ENCODE measurements at places on chromosomes 7 and 10. TPM values are rescaled to one million over a fixed set of nuclear protein-coding genes. Genes with fewer than 3 reads are reported as not detected.

- no peak for DNase-seq
Observed at GRCh38 chr10:24652381-24652957, 71.2 kb downstream of the ARHGAP21 start.

Gene COX19
- 13.1 TPM for total RNA-seq

Gene PRR15
- total RNA-seq, result not detected

GRCh38 chr7:19939746-19940145, 166.3 kb upstream of the TMEM196 start:
- DNase-seq, result peak; percentile 43

GRCh38 chr10:16950656-16951601, 133.7 kb upstream of the RSU1 start:
- peak; percentile 67 for DNase-seq

Gene ACBD7
- 0.69 TPM for total RNA-seq

Gene PTPN12
- total RNA-seq, result 39.5 TPM

Gene CALCR
- total RNA-seq, result 0.08 TPM

DNA sequence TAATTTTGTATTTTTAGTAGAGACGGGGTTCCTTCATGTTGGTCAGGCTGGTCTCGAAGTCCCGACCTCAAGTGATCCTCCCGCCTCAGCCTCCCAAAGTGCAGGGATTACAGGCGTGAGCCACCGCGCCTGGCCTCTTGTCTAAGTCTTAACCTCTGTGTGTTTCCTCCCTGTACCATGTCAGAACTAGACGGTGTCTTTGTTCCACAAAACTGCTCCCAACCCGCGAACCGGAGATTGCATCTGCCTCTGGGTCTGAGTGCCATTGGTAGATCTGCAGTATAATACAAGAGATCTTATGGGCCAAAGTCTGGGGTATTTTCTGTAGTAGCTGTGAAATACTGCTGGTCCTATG, 1.3 kb upstream of the EEF1AKMT2 start:
- no peak for DNase-seq

GRCh38 chr10:44958196-44958897, 1.3 kb upstream of the RASSF4 start:
- no peak for DNase-seq

Gene ABCA13
- 4.1 TPM for total RNA-seq

GRCh38 chr10:12638103-12638502, 288.8 kb downstream of the CAMK1D start:
- no peak for DNase-seq

DNA sequence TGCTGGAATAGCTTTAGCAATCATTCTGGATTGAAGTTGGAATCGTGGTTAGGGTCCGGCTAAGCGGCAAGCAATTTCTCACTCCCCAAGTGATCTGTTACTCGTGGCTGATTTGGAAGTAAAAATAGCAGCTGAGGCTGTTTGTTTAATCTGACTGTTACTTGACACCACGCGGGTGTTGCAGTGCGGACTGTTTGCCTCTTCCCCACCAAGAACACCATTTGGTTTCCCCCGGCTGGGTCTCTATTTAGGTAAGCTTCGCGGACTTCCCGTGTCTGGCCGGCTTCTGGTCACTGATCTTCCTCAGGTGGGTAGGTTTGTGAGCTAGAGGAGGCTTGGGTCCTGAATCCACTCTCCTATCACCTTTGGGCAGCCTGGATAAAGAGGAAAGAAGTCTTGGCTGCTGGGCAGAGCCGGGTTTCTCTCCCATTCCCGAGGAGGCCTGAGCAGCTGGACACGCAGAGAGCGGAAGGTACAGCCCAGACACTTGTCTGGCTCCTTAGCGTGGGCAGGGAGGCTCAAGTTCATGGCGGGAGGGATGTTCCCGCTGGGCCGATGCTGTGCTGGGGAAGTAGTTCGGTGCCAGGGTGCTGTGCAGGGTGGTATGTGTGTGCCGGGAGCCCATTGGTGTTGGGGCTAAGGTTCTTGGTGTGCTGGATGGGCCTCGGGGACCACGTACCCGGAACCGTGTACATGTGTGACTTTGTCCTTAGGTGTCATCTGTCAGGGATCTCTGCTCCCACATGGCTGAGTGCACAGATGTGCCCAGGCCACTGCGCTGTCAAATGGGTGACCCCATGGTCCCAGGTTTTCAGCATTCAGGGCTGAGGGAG, at the start of gene C10orf71:
TSS of gene C10orf71 (plus strand) at position 188 of the 833 bp plus-strand sequence. CDS start 23,376 bp downstream, outside the sequence.
- no peak for DNase-seq

DNA sequence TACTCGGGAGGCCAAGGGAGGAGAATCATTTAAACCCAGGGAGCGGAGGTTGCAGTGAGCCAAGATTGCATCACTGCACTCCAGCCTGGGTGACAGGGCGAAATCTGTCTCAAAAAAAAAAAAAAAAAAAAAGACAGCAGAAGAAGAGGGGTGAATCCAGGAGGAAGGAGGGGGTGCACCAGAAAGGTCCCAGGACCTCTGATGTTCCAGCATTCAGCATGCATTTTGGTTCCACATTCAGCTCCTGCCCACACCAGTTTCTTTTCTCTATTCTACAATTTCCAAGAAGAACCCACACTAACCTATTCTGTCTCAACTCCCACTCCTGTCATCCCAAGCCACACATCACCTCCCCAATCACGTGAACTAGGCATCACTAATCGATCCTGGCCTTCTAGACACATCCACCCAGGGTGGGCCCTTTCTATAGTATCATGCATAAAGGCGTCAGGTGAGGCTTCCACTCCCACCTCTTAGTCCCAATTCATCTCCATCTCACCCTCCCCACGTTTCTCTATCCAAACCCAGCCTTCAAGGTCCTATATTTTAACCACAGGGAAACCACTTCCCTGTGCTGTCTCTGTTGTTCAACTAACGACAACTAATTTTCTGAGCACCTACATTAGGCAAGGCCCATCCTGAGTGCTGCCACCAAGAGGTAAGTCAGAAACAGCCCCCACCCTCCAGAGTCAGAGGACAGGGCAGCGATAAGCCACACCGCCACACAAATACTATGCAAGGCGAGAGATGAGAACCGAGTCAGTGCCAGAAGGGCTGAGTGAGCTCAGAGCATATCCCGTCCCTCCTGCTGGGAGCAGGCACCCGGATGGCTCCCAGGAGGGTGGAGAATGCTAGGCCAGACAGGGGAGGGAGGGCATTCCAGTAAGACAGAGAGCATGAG, 2.2 kb downstream of the ANXA11 start:
- DNase-seq, result peak; percentile 21

Gene MUC12
- total RNA-seq, result not detected

DNA sequence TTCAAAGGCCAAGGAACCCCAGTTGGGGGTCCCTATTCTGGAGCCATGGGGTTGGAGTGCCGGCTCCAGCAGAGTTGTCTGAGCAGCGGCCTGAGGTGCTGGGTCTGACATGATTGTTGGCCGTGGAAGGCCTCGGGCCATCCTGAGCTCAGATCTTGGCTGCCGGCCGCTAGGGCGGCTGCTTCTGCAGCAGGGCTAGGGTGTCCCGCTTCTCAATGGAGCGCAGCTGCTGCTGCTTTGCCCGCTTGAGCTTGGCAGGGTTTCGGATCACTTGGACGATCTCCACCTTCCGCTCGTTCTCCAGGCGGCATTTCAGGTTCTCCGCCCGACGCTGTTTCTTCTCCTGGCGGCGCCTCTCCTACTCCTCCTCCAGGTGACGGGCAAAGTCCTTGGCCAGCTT, 171.1 kb downstream of the HIBADH start:
- no peak for DNase-seq

DNA sequence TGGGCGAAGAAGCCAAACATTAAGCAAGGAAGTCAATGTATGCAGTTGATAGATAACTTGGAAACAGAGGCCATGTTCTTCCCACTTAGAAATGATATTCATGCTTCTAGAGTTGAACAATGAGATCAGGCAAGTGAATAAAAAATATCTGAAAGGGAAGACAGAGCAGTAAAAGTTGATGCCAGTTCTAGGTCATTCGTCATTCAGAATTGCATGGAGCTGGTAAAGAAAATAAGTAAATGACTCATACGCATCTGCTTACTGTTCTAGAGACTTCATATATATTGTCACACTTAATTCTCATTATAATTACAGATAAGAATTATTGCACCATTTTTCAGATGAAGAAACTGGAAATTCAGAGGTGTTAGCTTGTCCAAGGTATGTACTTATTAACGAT, 158.9 kb upstream of the FERD3L start:
- no peak for DNase-seq

DNA sequence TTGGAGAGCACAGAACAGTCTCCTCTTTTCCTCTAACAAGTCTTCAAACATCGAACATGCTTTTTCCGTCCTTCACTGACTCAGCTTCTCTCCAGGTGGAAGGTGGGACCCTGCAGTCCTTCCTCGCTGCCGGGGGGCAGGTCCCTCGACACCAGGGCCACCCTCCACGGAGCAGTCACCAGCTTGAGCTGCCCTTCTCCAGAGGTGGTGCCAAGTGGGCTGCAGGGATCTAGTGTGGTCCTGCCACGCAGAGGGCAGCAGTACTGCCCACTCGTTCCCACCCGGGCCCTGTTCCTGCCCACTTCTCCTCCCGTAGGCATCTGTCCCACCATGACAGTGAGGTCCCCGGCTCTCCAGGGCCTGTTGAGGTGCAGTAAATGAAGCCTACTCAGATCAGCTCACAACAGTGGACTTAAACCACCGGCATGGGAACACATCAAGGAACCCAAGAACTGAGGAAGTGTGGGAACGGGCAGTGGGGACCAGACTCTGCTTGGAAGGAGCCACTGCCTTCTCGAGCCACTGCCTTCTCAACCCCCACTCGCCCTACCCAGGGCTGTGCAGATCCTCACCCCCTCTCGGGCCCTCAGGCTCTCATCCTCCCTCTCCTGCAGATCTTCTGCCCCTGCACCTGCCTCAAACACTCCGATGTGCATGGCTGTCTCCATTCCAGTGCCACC, 153.9 kb downstream of the OAT start:
- DNase-seq, result no peak

- peak; percentile 22 for DNase-seq
Observed at GRCh38 chr10:5812283-5813090, 747 bp downstream of the GDI2 start.

DNA sequence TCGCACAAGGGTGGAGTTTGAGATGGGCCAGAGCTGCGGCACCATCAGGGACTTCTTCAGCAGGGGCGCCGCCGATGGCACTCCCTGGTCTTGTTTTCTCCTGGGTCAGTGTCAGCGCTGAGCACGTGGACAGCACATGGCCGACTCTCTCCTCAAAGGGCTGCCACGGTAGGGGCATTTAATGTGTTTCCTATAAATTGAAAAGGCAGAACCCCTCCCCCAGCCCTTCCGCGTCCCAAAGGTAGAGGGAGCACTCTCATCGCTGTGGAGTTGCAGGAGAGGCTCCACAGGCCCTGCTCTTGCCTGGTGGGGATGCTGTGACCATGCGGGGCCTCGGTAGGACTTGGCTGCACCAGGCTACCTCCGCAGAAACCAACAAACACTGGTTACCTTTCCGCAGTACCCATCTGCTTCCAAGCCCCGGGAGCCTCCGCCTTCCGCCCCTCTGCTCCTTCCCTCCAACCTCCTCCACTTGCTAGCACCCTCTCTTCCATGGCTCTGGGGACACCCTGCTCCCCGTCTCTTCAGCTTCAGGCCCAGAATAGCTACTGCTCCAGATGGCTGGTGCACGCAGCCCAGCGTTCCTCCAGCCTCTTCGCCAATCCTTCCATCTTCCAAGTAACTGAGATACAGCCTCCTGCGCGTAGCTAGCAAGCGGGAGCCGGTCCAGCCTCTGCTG, 166.3 kb upstream of the ADCY1 start:
- no peak for DNase-seq

DNA sequence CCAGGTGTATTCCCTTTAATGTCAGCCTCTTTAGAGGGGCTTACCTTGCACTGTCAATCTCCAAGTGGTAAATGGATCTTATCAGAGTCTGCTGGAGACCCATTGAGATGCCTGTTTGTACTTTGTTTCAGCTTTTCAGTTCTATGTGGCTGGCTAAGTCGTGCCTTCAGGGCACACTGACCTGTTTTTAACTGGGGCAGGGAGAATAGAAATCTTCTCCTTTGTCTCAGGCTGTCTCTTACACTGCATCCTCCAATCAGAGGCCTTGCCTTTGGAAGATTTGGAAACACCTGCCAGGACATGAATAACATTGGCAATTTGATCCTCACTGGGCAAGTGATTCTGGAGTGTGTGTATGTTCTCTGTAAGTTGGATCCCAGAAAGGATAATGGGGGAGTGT, 65.0 kb downstream of the POU6F2 start:
- no peak for DNase-seq

- peak; percentile 28 for DNase-seq
Observed at GRCh38 chr7:116512520-116513188, 12.2 kb upstream of the CAV1 start.

Gene GIMAP2
- 12.6 TPM for total RNA-seq

Gene GALNT17
- 0.03 TPM for total RNA-seq

Gene CPN1
- total RNA-seq, result 69.4 TPM

GRCh38 chr10:97887399-97887798, 37.8 kb downstream of the GOLGA7B start:
- no peak for DNase-seq

DNA sequence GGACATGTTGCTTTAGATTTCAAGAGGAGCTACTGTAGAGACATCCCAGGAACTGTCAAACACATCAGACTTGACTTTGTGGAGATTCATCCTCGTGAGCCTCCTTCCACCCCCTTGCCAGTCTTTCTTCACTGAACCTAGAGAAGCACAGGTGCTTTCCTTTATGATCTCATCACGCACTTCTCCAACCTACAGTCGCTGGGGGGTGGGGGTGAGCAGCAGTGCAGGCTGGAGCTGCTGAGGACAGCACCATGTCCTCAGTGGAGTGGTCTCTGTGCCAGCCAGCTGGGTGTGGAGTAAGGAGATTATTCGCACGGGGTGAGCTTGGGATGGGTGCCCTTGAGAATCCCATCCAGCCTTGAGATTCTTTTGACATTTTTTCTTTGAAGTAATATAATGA, 88.1 kb downstream of the VOPP1 start:
- DNase-seq, result no peak

GRCh38 chr7:63114371-63114985, 884.2 kb upstream of the ZNF722 start:
- DNase-seq, result no peak

DNA sequence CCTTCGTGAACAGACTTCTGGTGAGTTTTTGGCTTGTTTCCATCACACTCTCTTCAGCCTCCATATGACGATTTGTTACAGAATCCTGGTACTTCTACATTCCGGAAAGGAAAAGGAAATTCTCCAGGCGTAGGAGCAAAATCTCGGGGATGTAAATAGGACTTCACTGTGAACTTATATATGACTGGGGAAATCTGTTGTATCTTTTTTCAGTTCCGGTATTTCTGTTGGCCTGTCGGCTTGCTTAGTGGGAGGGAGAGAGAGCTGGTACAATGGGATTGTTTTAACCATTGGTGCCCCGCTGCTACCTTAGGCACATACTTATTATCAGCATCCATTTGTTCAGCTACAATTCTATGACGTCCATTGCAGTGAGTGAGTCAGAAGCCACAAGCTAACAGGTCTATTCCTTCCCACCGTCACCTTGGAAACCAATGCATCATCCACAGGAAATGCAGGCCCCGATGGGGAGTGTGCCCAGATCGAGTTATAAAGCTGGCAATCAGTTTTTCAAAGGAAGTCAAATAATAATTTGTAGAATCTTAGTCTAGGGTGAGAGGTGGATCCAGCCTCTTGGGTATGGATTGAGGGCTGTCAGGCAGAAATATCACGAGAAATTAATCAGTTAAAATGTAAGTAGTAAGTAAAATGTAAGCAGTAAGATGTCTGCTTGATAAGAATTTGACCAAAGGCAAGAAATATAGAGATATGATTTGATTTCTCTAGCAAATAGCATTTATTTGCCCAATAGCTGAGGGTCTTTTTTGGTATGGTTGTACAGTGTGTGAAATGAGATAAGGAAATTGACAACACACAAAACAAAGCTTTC, 92.0 kb upstream of the MKLN1 start:
- DNase-seq, result peak; percentile 78

Gene AKR1C4
- not detected for total RNA-seq

Gene PODXL
- total RNA-seq, result 4.6 TPM

GRCh38 chr10:43234471-43235041, 32.3 kb downstream of the RASGEF1A start:
- DNase-seq, result no peak

GRCh38 chr7:12747687-12748306, 60.4 kb downstream of the ARL4A start:
- no peak for DNase-seq
